ENCODE measurements at places on chromosomes 16 and 17. TPM values are rescaled to one million over a fixed set of nuclear protein-coding genes. Genes with fewer than 3 reads are reported as not detected.

- H3K27me3 ChIP-seq = no peaks in the 10 kb centered on the region
- no peaks in the 10 kb centered on the region for H3K4me1 ChIP-seq
- H3K4me3 ChIP-seq = no peak overlapping the region
Observed at GRCh38 chr16:46648656-46649055, 27.5 kb upstream of the SHCBP1 start.

- no peaks in the 10 kb centered on the region for H3K36me3 ChIP-seq
- DNase-seq = no peak
- no peaks in the 10 kb centered on the region for H3K27me3 ChIP-seq
- no peak overlapping the region for H3K4me3 ChIP-seq
Observed at GRCh38 chr16:48110982-48111381, 44.8 kb downstream of the ABCC12 start.

Gene EXOC3L1
- total RNA-seq = not detected

Gene GAST
- not detected for total RNA-seq
